HL-60 (cell line): ENCODE measurements at places on chromosomes 12 and 14.

- peak; percentile 96 for DNase-seq
Observed at GRCh38 chr12:47741340-47741703, 16.0 kb upstream of the ENDOU start.

DNA sequence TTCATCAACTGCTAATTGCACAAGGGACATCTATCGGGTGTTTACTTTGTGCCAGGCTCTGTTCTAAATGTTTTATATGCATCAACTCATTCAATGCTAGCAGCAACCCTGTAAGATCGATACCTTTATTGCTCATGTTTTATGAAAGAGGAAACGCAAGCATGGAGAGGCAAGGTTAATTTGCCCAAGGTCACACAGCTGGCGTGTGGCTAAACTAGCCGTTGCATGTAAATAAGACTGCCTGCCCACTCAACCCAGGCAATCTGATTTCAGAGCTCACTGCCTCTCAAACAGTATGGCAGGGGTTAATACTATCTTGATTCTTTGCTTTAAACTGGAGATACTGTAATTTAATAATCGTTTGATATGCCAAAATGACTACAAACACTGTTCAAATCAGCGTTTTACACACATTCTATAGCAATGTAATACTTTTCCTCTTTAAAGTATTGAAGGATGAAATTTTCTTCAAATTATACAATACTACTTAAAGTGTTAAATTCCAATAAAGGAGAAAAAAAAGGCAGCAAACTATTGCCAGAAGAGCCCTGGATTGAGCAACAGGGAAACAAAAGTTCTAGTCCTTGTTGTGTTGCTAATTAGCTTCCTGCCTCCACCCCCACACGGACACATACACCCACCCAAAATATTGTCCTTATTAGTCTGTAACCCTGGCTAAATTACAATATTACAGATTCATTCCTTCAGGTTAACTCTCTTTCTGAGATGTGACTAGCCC is 39.1 kb upstream of the DHRS7 start:
- no peak for DNase-seq

DNA sequence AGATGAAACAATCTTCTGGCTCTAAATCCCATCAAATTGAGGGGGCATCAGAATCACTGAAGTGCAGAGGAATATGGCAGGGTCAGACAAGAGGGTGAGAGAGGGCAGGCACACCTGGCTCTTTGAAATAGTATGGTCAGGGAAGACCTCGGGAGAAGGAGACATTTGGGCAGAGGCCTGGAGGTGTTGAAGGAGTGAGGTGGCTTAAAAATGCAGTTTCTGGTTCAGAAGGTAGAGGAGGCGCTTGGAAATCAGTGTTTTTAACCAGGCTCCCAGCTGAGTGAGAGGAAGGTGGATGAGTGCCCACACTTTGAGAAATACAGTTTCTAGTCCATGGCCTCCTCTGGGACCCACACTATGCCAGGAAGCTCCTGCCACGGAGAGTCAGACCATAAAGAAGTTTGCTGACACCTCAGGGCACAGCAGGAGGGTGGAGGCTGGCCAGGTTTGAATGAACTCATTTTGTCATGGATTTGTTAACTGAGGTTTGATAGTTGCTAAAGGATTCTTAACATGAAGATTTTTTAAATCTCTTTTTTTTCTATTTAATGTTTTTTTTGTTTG is 20.1 kb downstream of the NID2 start:
- DNase-seq, result no peak

DNA sequence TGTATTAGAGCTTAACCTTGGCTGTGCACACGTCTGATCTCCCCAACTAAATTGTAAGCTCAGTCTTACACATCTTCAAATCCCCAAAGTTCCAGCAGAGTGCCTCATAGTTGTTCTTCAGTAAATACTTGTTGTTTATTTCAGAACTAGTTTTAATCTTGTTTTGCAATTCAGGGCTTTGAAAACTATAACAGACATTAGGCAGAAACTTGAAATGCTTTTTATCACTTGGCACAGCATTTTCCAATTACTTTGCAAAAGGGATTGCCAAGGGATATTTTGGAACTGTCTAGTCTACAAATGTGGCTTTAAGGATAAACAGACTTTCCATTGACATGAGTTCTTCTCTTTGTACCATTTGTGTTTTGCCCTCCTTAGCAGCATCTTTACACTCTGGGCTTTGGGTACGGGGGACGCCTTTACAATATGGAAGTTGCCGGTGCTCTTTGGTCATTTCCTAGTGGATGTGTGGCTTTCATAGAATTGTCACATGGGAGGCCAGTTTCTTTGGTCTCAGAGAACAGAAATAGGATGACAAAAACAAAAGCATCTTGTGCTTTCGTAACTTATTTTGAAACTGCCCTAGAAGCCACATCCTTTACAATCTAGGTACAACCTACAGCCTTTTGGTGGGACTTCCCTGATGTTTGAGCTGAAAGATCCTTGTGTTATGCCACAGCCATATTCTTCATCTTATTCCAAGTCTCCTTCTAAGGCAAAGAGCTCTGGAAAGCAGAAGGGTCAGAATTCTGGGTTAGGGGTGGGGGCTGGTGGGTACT is 96.9 kb downstream of the NPAS3 start:
- no peak for DNase-seq

DNA sequence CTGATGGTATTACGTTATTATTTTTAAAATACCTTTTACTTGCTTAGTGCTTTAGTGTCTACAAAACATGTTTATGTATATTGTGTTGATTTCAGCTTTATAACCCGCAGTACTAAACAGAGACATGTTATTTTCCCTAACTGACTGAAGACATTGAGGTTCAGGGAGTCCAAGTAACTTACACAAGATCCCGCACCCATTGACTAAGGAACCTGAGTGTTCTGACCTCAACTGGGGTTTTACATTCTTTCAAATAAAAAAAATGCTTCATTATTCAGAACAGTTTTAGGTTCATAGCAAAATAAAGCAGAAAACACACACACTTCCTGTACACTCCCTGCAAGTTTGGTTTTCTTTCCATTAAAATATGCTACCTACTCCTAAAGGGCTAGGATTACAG is 60.4 kb upstream of the METAP2 start:
- no peak for DNase-seq

- no peak for DNase-seq
Observed at GRCh38 chr12:75751769-75752471, 240.5 kb upstream of the KRR1 start.

GRCh38 chr14:74240794-74241651 is 1.8 kb downstream of the VSX2 start:
- no peak for DNase-seq

- DNase-seq, result no peak
Observed at GRCh38 chr12:2627076-2627834, 167.5 kb upstream of the FKBP4 start.

DNA sequence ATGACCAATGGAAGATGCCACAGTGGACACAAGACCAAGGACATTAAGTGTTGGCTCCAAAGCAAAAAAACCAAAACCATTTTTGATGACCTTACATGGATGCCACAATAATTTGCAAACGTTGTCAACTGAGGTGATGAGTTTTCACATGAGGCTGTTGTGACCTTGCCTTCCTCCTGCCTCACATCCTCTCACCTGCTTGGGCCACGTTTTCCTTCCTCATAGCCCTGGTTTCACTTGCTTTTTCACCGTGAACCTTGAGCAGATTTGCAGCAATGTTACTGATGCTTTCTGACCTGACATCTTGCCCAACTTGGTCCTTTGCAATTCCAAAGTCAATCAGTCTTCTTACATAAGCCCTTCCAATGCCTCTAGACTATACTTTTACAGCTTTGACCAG is 3.7 kb downstream of the KRT6B start:
- no peak for DNase-seq

DNA sequence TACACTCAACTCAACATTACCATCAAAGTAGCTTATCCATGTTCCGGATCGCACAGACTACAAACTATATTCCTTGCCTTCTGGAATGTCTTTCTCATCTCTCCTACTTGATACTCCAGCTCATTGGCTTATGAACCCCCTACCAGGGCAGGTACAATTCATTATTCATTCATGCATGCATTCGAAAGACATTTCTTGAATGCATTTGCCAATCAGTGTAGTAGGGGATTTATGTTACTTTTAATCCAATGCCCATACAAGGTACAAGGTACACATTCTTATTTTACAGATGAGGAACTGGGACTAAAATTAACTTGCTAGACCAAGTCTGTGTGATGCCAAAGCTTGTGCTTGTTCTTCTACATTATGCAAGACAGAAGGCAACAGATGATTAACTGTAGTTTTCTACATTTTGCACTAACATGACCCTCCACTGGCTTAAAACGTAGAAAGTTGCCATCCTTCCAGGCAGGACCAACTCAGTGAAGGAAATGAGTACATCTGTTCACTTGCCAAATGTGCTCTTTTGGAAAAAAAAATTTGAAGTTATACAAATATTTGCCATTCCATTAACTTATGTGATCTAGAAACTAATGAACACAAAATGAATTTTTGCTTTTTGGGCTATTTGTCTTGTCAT is 53.8 kb upstream of the KCNJ8 start:
- no peak for DNase-seq

- DNase-seq, result no peak
Observed at GRCh38 chr12:33156042-33156441, 259.5 kb upstream of the PKP2 start.

DNA sequence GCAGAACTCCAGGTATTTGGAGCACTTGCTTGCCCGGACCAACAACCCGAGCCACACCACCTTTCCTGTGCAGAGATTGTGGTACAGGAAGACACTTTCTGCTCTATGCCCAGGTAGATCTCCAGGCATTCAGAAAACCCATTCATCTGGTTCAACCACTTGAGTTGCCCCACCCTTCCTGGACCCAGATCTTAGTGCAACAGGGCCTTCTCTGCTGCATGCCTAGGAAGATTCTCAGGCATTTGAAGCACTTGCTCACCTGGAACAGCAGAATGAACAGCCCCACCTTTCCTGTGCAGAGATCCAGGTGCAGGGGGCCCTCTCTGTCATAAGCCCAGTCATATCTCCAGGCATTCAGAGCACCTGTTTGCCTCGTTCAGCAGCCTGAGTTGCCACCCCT is 412.8 kb upstream of the MGAT4C start:
- DNase-seq, result no peak

- peak; percentile 45 for DNase-seq
Observed at GRCh38 chr12:10027311-10027710, 3.2 kb upstream of the CLEC9A start.

GRCh38 chr12:107461222-107461975 is 224.2 kb upstream of the PWP1 start:
- no peak for DNase-seq

- no peak for DNase-seq
Observed at GRCh38 chr12:128325646-128326045, 58.7 kb downstream of the TMEM132C start.

GRCh38 chr14:81332725-81333124 is 67.4 kb downstream of the STON2 start:
- no peak for DNase-seq

DNA sequence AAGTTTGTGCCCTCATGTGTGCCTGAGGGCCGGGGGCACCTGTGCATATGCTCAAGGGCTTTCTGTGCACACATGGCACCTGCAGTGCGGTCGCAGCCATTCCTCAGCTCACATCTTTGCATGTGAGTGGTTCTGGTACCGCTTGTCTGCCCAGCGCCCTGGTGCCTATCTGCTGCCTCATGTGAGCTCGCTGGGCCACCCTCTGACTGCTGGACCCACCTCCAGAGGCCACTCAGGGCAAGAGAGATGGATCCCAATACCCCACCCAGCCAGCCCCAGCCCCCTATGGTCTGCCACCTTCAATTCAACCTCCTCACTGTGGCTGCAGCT is 5.4 kb upstream of the AMN start:
- DNase-seq, result no peak

GRCh38 chr14:59768855-59769375 is 101.7 kb downstream of the RTN1 start:
- no peak for DNase-seq

- DNase-seq, result no peak
Observed at GRCh38 chr12:45779936-45780335, 50.4 kb downstream of the ARID2 start.
